Small intestine (tissue), 16 donors: ENCODE measurements at places on chromosomes 4 and X.

DNA sequence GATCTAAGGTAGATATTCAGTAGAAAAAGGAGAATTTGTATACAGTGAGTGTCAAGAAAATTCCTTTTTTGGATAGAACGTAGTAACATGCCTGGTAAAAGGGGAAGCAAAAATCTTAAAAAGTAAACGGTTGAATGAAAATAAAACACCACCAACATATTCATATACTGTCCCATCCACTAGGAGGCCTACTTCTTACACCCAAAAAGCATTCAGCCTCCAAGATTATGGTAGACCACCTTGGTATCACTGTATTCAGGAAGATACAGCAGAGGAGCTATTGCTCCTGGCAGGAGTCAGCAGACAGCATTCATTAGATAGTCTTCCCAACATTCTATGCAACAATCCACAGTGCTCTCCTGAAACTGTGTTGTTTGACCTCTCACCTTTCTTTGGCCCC is 274.6 kb upstream of the MAGEB2 start:
- no peak overlapping the region for H3K27ac ChIP-seq
- H3K36me3 ChIP-seq = no peaks in the 10 kb centered on the region
- H3K27me3 ChIP-seq = no peaks in the 10 kb centered on the region
- DNase-seq = no peak
- H3K4me3 ChIP-seq = no peak overlapping the region

DNA sequence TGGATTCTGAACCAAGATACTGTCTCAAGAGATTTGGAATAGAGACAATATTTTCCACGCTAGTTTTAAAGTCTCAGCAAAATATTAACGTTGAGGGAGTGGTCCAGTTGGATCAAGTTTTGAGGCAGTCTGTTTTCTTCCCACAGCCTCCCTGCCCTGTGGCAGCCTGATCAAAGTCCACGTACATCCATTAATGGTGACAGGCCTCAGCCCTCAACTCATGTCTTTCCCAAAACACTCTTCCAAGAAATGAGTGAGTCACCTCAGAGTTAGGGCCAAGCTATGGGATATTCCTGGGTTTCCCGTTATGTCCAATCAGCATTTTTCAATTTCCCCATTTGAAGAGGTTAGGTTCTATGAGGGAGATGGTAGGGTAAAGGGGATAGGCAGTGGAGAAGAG is 28.5 kb downstream of the EGFL6 start:
- H3K4me3 ChIP-seq = no peak overlapping the region
- H3K27me3 ChIP-seq = no peaks in the 10 kb centered on the region
- H3K27ac ChIP-seq = no peak overlapping the region
- no peak for DNase-seq
- H3K36me3 ChIP-seq = no peaks in the 10 kb centered on the region

DNA sequence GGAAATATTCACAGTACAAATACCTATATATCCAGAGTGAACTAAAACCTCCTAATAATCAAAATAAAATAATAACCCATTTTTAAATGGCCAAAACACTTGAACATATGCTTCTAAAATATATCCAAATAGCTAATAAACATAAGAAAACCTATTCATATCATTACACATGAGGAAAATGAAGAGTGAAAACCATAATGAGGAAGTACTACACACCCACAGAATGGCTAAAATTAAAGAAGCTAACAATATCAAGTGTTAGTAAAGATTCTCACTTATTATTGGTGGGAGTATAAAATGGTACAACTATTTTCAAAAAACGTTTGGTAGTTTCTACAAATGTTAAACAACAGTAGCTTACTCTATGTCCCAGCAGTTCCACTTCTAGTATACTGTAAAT is 92.1 kb downstream of the KLHL13 start:
- H3K4me1 ChIP-seq = no peaks in the 10 kb centered on the region
- H3K36me3 ChIP-seq = no peaks in the 10 kb centered on the region
- no peak for DNase-seq
- no peaks in the 10 kb centered on the region for H3K27me3 ChIP-seq

GRCh38 chr4:69167300-69167699 is 47.2 kb downstream of the UGT2B11 start:
- peaks cover 2% of the 10 kb centered on the region for H3K4me1 ChIP-seq
- H3K36me3 ChIP-seq = no peaks in the 10 kb centered on the region
- H3K27me3 ChIP-seq = no peaks in the 10 kb centered on the region
- DNase-seq = no peak
- H3K27ac ChIP-seq = no peak overlapping the region
- H3K4me3 ChIP-seq = no peak overlapping the region

- no peak overlapping the region for H3K4me3 ChIP-seq
- H3K27me3 ChIP-seq = no peaks in the 10 kb centered on the region
- H3K36me3 ChIP-seq = peaks cover 11% of the 10 kb centered on the region
- H3K4me1 ChIP-seq = no peaks in the 10 kb centered on the region
- H3K27ac ChIP-seq = no peak overlapping the region
- DNase-seq = no peak
These were observed 23.9 kb downstream of the EVC start for GRCh38 chr4:5734853-5735252.

- no peaks in the 10 kb centered on the region for H3K27me3 ChIP-seq
- H3K4me1 ChIP-seq = no peaks in the 10 kb centered on the region
- DNase-seq = no peak
- no peaks in the 10 kb centered on the region for H3K36me3 ChIP-seq
- no peak overlapping the region for H3K4me3 ChIP-seq
These were observed 9.4 kb downstream of the IL15 start for GRCh38 chr4:141645611-141646340.

- H3K27me3 ChIP-seq = no peaks in the 10 kb centered on the region
- DNase-seq = no peak
- no peak overlapping the region for H3K4me3 ChIP-seq
These were observed 16.5 kb upstream of the SMIM14 start for GRCh38 chr4:39655211-39655610.

DNA sequence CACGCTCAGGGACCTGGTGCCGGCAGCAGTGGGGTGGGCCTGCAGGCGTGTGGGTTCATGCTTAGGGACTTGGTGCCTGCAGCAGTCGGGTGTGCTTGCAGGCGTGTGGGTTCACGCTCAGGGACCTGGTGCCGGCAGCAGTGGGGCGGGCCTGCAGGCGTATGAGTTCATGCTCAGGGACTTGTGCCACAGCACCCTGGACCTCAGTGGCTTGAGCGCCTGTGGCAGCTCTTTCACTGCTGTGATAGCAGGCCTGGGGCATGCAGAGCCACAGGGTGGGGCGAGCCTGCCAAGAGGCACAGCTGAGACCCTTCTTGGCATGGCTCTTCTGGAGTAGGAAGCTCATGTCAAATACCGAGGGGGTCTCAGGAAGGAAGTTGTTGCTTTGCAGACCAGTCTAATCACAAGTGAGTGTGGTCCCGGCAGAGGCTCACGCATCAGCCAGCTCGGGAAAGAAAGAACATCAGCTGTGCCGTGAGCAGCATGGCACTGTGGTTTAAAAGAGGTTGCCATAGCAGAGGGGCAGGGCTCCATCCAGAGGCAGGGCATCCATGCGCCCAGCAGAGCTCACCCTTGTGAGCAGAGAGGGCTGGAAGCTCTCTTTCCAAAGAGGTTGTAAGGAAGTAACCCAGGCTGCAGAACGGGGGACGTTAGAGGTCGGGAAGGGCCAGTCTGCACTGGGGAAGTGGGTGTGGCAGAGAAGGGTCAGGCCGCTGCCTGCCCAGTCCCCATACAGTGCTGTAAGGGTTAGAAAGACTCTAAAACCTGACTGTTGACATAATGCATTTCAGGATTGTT is 21.1 kb downstream of the PIGG start:
- peaks cover 28% of the 10 kb centered on the region for H3K36me3 ChIP-seq
- no peak for DNase-seq
- H3K4me3 ChIP-seq = no peak overlapping the region
- H3K4me1 ChIP-seq = no peaks in the 10 kb centered on the region

GRCh38 chr4:137968956-137969678 is 273.0 kb downstream of the SLC7A11 start:
- H3K36me3 ChIP-seq = no peaks in the 10 kb centered on the region
- H3K4me3 ChIP-seq = no peak overlapping the region
- no peak for DNase-seq
- H3K27me3 ChIP-seq = no peaks in the 10 kb centered on the region

- no peaks in the 10 kb centered on the region for H3K27me3 ChIP-seq
- no peak overlapping the region for H3K27ac ChIP-seq
- H3K4me3 ChIP-seq = no peak overlapping the region
- DNase-seq = no peak
These were observed 46.7 kb upstream of the NRK start for GRCh38 chrX:105775679-105776078.

GRCh38 chr4:139611391-139611790 is 54.2 kb upstream of the MGST2 start:
- no peak overlapping the region for H3K27ac ChIP-seq
- H3K27me3 ChIP-seq = no peaks in the 10 kb centered on the region
- no peaks in the 10 kb centered on the region for H3K36me3 ChIP-seq
- no peaks in the 10 kb centered on the region for H3K4me1 ChIP-seq

- DNase-seq = no peak
- no peak overlapping the region for H3K4me3 ChIP-seq
- no peaks in the 10 kb centered on the region for H3K36me3 ChIP-seq
- no peak overlapping the region for H3K27ac ChIP-seq
- H3K27me3 ChIP-seq = no peaks in the 10 kb centered on the region
These were observed 1.4 kb upstream of the CT47C1 start for GRCh38 chrX:119071381-119071780.

DNA sequence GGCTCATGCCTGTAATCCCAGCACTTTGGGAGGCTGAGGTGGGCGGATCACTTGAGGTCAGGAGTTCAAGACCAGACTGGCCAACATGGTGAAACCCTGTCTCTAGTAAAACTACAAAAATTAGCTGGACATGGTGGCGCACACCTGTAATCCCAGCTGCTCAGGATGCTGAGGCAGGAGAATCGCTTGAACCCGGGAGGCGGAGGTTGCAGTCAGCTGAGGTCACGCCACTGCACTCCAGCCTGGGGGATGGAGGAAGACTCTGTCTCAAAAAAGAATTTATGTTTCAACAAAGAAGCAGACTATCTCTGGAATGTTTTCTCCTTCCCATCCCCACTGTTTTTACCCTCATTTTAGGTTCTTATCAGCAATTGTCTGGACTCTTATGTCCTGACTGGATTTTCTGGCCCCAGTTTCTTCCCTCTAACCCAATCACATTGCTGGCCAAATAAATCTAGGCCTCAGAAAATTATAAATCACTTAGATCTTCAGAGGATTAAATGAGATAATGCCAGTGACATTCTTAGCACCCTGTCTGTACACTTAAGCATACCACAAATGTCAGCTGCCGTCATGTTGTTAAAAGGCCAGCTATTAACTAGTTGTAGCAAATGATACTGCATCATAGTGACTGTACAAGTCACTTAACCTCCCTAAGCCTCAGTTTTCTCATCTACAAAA is 44.9 kb upstream of the PRSS48 start:
- no peak for DNase-seq
- H3K4me1 ChIP-seq = no peaks in the 10 kb centered on the region
- H3K36me3 ChIP-seq = no peaks in the 10 kb centered on the region
- H3K27ac ChIP-seq = no peak overlapping the region

- no peak overlapping the region for H3K4me3 ChIP-seq
- DNase-seq = no peak
These were observed 25.5 kb upstream of the USO1 start for GRCh38 chr4:75698963-75699228.

DNA sequence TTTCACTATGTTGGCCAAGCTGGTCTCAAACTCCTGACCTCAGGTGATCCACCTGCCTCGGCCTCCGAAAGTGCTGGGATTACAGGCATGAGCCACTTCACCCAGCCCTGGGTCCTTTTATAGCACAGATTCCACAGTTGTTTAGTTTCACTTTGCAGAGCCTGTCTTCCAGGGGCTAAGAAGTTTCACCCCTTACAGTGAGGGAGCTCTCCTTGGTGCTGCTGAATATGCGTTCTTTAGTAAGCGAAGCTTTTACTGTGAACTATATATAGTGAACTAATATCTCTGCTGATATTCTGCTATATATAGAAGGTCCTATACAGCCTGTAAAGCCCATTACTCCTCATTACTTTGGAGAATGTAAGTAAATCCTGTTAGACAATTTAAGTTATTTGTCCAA is 4.2 kb downstream of the TCEAL6 start:
- no peak overlapping the region for H3K27ac ChIP-seq
- H3K27me3 ChIP-seq = no peaks in the 10 kb centered on the region
- no peak overlapping the region for H3K4me3 ChIP-seq
- H3K36me3 ChIP-seq = no peaks in the 10 kb centered on the region
- H3K4me1 ChIP-seq = no peaks in the 10 kb centered on the region
- no peak for DNase-seq

- H3K4me3 ChIP-seq = no peak overlapping the region
- H3K27me3 ChIP-seq = no peaks in the 10 kb centered on the region
- H3K36me3 ChIP-seq = no peaks in the 10 kb centered on the region
- no peaks in the 10 kb centered on the region for H3K4me1 ChIP-seq
- H3K27ac ChIP-seq = no peak overlapping the region
These were observed 58.8 kb upstream of the ARHGAP36 start for GRCh38 chrX:130999360-130999759.

- H3K27me3 ChIP-seq = no peaks in the 10 kb centered on the region
- no peaks in the 10 kb centered on the region for H3K4me1 ChIP-seq
- no peak overlapping the region for H3K27ac ChIP-seq
- DNase-seq = no peak
These were observed 26.7 kb upstream of the MFAP3L start for GRCh38 chr4:170052919-170053318.

GRCh38 chrX:67351411-67351810 is 192.4 kb upstream of the AR start:
- H3K27ac ChIP-seq = no peak overlapping the region
- no peak overlapping the region for H3K4me3 ChIP-seq
- no peaks in the 10 kb centered on the region for H3K4me1 ChIP-seq

DNA sequence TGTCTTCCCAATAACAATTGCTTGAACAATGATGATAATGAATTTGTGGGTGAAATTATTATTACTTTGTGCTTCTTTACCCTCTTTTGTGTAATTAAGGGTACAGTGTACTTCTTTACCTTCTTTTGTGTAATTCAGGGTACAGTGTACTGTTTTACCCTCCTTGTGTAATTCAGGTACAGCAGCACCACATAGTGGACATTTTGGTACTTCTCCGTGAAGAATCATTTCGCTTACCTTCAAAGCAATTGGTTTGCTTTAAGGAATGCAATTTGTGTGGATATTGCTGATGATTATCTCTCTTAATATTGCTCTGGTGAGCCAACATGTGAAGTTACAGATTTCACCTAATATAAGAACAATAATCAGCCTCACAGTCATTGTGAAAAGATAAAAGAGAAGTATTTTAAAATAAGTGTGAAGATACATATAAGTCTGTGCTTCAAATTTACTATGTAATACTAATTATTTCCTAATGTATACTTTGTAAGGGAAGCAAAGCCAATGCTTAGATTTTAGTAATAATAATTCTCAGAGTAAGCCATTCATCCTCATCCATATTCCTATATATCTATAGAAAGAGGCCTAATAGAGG is 27.2 kb upstream of the SEC24B start:
- H3K4me3 ChIP-seq = no peak overlapping the region
- no peaks in the 10 kb centered on the region for H3K36me3 ChIP-seq
- DNase-seq = peak; percentile 68
- no peaks in the 10 kb centered on the region for H3K4me1 ChIP-seq

GRCh38 chr4:139807483-139807882 is 141.9 kb downstream of the MGST2 start:
- H3K36me3 ChIP-seq = no peaks in the 10 kb centered on the region
- peaks cover 3% of the 10 kb centered on the region for H3K4me1 ChIP-seq
- no peaks in the 10 kb centered on the region for H3K27me3 ChIP-seq
- DNase-seq = no peak
- H3K27ac ChIP-seq = no peak overlapping the region
